ENCODE measurements at places on chromosomes 1 and 21.

DNA sequence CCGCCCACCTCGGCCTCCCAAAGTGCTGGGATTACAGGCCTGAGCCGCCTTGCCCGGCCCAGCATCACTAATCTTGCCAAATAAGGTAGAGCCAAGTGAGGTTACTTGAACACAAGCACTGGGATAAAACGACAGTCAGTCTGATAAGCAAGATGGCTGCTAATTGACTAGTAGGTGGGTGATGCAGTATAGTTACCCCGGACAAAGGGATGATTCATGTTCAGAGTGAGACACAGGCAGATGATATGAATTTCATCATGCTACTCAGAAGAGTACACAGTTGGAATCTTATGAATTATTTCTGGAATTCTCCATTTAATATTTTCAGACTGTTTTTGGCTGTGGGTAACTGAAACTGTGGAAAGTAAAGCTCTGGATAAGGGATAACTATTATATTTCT is 178.4 kb downstream of the USP25 start:
- no peak for DNase-seq

DNA sequence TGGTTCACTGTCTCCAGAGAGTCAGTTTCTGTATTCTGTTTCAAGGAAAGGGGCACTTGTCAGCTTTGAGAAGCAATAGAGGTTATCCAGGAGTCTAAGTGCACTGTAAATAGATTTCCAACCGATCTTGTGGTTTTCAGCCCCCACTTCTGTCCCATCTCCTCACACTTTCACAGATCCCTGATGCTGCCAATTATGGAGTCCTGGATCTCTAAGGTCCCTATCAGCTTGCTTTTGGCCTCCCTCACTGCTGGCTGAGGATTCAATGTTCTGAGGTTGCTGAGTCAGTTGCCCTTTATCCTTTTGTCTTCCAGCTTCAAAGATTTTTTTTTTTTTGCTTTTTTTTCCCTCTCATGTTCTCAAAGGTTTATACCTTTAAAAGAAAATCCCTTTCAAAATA is 98.4 kb downstream of the DIRAS3 start:
- no peak for DNase-seq

DNA sequence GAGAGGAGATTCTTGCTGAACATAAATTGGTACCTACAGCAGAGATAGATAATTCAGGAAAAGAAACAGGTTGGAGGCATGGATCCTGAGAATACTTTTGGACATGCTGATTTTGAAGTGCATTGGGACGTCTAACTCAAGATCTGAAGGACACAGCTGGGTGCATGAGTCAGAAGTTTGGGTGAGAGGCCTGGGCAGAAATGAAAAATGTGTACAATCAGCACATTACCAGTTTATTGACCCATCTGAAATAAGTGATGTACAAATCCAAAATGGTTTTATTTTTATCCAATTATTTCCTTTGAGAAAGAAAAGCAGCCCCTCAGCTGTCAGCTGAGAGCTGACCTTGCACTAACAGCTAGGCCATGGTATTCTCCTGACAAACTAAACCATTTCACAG is 975.2 kb upstream of the B3GALT2 start:
- no peak for DNase-seq

GRCh38 chr1:180026556-180026955 is 71.9 kb downstream of the CEP350 start:
- no peak for DNase-seq

- no peak for DNase-seq
Measured at GRCh38 chr1:54332781-54333585, 73.2 kb downstream of the SSBP3 start.

DNA sequence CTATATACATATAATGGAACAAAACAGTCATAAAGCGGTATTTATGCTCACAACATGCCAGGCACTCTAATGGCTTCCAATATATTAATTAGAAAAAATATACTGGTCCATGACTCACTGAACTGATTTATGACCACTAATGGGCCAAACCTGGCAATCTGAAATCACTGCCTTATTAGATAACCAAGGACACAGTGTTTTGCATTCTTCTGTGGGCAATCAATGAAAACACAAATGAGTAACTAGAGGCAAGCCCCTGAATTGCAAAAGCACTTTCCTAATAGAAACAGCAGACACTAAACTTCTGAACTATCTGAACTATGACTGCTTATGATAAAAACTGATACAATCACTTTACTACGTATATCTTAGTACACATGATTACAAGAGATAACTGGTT is 3.5 kb downstream of the GCLM start:
- DNase-seq = peak; percentile 4

GRCh38 chr1:39088658-39089057 is 62.5 kb downstream of the NDUFS5 start:
- no peak for DNase-seq

- peak; percentile 64 for DNase-seq
Measured at GRCh38 chr1:185681034-185681633, 53.1 kb upstream of the HMCN1 start.

GRCh38 chr21:41764558-41765419 is 2.1 kb downstream of the RIPK4 start:
- DNase-seq = no peak

GRCh38 chr1:55959136-55959548 is 620.2 kb downstream of the PLPP3 start:
- DNase-seq = no peak

- DNase-seq = no peak
Measured at GRCh38 chr21:38136201-38136600, 120.6 kb upstream of the KCNJ15 start.

GRCh38 chr1:60619581-60619980 is 462.8 kb upstream of the NFIA start:
- DNase-seq = no peak

GRCh38 chr1:65371544-65371943 is 48.9 kb upstream of the LEPR start:
- no peak for DNase-seq

DNA sequence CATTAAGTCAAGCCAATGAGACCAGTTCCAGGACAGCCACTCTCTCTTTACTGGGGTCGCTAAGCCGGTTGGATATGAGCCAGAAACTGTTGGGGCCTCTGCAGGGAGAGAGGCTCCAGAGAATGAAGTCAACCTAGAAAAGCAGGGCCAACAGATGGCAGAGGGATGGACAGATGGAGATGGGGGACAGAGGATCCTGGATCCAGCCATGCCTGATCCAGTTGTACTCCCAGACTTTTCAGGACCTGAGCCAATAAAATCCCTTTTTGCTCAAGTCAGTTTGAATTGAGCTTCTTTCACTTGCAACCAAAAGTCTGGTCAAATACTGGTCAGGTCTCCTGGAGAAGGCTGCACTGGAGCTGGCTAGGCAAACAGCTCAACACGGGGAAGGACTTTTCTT is 2.2 kb downstream of the DHCR24 start:
- DNase-seq = no peak

GRCh38 chr1:172292840-172293239 is 127.6 kb upstream of the C1orf105 start:
- DNase-seq = no peak

DNA sequence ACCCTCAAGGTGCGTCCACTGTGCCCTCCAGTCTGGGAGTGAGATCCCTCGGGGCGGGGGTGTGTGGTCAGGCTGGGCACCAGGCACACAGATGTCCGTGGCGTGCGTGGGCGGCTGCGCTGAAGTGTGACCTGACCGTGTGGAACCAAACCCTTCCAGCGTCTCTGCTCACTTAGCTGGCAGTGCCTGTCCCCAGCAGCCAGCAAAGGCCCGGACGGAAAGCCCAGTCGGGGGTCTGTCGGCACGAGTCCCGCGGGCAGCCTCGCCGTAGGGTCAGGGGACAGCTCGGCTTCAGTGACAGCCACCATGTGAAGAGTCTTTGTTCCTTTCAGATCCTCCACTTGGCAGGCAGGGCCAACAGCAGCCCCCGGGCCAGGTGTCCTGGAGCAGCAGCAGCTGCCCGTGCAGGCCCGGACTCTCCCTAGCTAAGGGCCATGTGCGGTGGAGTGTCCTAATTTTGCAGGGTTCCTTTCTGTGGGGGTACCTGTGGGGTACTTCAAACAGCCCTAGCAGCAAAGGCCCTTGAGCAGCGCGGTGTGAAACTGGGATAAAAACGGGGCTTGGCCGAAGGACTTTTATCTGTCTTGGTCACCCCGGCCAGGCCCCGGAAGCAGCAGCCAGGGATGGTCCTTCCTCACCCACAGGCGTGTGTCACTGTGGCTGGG is 11.6 kb downstream of the TTLL10 start:
- DNase-seq = no peak

DNA sequence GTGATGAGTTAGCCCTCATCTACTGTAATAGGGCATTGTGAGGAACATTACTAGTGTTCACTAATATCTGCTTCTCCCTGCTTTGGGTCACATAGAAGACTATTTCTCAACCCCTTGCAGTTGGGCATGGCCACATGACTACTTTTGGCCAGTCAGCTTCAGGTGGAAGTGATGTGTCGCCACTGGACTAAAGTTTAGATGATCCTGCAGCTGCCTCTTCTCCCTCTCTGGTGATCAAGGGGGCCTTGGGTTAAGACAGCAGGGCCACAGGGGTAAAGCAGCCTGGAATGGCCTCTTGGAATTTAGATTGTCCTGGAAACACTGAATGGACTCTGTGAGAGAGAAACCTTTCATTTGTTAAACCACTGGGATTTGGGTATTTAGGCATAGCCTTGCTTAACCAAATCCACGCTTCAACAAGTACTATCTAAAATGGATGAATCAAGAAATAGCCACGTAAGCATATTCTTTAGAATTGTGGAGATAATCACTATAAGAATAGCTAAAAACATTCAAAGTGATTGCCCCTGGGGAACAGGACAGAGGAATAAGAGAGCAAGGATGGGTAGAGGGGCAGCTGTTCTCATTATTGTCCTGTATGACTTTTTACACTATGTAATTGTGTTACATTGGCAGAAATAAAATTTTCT is 41.2 kb downstream of the OPRD1 start:
- DNase-seq = no peak

DNA sequence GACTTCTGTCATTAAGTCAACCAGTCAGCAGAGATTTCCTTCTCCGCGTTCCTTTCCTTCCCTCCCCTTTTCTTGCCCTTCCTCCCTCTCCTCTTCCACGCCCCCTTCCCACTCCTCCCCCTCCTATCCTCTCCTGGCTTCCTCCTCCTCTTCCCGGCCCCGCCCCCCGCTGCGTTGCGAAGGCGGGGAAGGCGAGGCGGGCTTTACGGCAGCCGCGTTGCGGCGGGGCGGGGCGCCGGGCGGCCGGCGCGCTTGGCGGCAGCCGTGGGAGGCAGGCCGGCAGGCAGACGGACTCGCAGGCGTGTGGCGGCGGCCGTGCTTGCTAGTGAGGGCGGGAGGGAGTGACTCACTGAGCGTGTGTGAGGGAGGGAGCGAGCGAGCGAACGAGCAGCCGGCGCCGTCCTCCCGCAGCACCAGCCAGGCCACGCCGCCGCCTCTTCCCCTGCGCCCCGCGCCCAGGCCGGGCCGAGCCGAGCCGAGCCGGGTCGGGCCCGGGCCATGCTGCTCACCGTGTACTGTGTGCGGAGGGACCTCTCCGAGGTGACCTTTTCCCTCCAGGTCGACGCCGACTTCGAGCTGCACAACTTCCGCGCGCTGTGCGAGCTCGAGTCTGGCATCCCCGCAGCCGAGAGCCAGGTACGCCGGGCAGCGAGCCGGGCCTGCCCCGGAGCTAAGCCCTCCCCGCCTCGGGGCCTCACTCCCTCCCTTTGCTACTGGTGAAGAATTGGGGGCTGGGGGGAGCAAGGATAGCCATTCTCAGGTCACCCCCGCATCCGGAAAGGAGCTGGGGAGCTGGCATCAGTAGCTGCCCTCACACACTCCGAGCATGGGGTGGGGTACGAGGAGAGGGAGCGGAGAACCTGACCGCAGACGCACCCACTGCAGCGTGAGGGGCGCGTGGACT is at the start of gene DDI2:
Gene DDI2 (plus strand): TSS at position 286 of the 904 bp plus-strand sequence. CDS start 213 bp downstream, at position 499.
- peak; percentile 97 for DNase-seq

- DNase-seq = no peak
Measured at GRCh38 chr21:28237661-28238060, 755.0 kb downstream of the LTN1 start.

DNA sequence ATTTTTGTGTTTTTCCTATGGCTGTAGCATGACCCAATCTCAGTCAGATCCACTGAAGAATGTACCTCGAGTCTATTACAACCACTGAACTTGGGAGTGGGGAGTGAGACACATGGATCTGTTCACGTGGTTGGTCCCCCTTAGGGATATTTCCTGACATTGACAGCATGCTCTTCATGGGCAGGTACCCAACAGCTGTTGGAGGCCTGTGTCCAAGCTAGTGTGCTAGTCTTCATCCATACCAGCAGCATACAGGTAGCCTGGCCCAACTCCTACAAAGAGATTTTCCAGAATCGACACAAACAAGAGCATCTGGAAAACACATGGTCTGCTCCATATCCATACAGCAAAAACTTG is 34.2 kb upstream of the HSD3B1 start:
- DNase-seq = no peak

DNA sequence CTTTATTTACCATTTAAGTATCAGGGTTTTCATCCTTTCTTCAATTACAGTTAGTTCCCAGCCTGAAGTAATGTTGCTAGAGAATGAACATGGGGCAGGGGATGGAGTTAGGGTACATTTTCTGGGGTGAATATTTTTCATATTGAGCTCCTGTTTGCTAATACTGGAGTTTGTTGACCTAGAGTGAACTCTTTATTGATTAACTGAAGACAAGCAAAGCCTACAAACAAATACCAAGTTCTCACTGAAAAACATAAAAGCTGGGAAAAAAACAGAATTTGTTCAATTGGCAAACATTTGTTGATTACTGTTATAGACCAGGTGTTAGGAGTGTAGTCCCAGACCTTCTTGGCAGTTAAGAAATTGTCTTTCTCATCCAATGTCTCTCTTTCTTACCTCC is 28.2 kb upstream of the PIGV start:
- no peak for DNase-seq

GRCh38 chr1:119101563-119101962 is 38.9 kb downstream of the WARS2 start:
- DNase-seq = no peak

DNA sequence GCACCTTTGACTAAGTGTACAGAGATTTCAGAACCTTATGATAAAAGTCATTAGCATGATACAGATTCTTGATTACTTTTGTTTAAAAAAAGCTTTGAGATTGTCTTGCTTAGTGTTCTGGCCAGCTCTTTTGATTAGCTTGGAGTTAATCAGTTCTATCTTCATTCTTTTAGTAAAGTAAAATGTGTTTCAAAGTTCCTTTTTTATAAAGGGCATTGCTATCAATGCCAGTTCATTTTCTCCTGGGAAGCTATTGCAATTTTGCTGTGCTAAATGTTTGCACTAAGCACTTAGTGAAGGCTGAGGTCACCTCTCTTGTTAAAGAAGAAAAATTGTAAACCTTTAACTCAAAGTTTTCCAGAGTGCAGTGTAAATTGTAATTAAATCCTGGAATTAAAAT is 946.7 kb upstream of the TMPRSS15 start:
- DNase-seq = no peak

GRCh38 chr1:97332716-97333115 is 588.1 kb downstream of the DPYD start:
- DNase-seq = no peak

GRCh38 chr21:17488620-17489019 is 24.2 kb upstream of the CXADR start:
- DNase-seq = peak; percentile 71

- no peak for DNase-seq
Measured at GRCh38 chr1:20321573-20321972, 30.9 kb downstream of the VWA5B1 start.
